Nephron progenitor cell (in vitro differentiated cells): ENCODE measurements at places on chromosomes 5 and 9.

- DNase-seq: no peak
Measured at GRCh38 chr5:74541381-74541781, 99.1 kb downstream of the ENC1 start.

- DNase-seq: no peak
Measured at GRCh38 chr5:58231041-58231440, 228.8 kb downstream of the PLK2 start.

DNA sequence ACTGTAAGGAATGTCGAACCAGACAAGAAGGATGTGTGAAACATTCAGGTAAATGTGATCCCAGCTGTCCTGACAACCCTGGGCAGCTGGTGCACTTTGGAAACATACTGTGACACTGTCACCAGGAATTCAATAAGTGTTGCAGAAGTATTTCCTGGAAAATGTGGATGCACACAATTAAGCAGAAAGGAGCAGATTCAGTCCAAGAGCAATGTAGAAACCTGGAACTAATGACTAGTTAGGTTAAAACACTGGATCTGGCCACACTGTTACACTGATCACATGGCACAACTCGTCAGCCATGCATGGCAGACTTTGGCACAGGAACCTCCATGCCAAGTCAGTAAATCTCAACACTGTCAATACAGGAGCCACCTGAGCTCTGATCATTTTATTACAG, 109.0 kb downstream of the FAM174A start:
- no peak for DNase-seq

DNA sequence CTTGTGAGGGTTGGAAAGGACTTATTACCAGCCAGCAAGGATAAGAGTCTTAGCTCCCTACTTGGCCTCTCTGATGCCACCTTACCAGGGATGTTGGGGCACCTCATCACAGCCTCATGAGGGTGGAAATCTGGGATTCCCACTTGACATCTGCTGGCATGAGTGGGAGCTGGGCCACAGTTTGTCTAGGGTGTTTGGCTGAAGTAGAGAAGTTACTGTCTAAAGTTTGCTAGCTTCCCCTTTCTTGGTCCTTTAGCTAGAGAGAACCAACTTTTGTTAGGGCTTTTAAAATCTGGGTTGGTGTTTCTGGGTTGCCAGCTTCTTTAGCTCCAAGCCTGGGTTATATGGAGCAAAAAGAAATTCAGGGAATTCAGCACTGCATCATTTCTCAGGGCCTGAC, 57.5 kb upstream of the GNA14 start:
- DNase-seq: no peak

DNA sequence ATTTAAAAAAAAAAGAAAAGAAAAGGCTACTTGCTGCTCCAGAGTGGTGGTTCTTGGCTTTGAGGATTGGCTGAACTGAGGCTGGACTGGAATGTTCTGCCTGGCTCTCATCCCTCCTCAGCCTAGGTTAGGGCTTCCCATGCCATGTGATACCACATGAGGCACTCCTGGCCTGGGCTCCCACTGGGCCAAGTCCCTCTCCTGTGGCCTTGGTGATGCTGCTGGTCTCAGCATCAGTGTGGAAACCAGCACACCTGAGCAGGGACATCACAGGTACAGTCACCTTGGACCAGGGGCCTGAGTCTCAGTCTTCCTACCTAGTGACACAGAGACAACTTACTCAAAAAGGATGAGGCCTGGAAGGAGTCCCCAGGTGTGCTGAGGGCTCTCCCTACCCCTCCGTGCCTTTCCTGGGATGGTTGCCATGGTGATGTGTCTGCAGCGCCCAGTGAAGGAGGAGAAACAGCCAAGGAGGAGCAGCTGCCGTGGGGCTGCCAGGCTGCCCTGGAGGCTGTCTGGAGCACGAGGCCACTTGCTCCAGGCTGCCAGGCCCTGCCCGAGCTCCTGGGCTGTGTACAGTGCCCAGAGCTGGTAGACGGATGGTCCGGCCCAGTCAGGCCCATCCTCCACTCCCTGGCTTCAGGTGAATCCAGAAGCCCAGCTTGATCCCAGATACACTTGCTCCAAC, 71.0 kb downstream of the WNK2 start:
- no peak for DNase-seq

- no peak for DNase-seq
Measured at GRCh38 chr5:11683666-11684065, 220.6 kb downstream of the CTNND2 start.

- peak; percentile 37 for DNase-seq
Measured at GRCh38 chr9:87701931-87702421, 23.9 kb upstream of the CTSL start.

DNA sequence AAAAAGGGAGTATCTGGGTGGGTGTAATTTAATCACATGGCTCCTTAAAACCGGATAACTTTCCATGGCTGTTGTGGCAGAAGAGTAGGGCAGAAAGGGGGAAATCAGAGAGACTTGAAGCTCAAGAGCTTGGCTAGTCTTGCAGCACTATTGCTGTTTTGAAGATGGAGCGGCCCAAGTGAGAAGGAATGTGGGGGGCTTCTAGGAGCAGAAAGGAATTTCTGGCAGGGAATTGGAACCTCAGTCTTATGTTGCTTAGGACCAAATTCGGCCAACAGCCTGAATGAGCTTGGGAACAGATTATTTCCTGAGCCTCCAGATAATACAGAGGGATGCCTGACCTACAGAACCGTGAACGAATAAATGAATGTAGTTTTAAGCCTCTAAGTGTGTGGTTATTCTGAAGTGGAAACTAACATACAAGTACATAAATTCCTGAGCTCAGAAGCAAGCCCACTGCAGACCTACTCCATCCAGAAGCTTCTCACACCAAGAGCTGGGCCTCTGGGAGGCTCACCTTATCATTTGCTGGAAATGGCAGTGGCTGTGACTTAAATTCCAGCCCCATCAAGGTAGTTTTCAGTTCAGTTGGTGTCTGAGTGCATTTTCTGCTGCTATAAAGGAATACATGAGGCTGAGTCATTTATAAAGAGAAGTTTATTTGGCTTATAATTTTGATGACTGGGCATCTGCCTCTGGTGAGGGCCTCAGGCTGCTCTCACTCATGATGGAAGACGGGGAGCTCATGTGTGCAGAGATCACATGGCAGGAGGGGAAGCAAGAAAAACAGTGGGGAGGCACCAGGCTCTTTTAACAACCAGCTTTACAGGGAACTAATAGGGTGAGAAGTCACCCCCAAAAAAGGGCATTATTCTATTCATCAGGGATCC, 15.3 kb upstream of the TMEM174 start:
- no peak for DNase-seq

DNA sequence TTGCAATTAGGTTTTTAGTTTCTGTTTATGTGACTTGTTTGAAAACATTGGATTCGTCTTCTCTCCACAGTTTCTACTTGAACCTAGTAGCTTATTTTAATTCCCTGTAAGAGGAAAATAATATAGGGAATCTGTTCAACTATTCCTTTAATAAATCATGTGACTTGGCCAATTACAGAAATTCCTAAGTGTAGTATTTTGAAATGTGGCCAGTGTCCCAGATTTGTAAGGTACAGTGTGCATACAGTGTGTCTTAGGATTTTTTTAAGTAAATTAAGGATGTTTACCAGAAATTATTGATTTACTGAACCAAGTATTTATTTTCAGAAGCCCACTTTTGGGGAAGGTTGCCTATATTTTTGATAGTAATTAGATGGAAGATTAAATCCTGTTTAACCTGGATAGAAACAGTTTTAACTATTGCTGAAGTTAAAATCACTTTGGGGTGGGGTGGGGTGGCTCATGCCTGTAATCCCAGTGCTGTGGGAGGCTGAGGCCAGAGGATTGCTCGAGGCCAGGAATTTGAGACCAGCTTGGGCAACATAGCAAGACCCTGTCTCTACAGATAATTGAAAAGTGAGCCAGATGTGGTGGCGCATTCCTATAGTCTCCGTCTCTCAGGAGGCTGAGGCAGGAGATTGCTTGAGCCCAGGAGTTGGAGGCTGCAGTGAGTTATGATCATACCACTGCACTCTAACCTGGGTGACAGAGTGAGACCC, 36.9 kb downstream of the G3BP1 start:
- no peak for DNase-seq

GRCh38 chr9:96418920-96419690, 935 bp upstream of the ZNF367 start:
- DNase-seq: peak; percentile 70

- peak; percentile 16 for DNase-seq
Measured at GRCh38 chr5:91225848-91226686, 157.1 kb downstream of the ARRDC3 start.

- DNase-seq: no peak
Measured at GRCh38 chr5:179311581-179311980, 33.7 kb downstream of the ADAMTS2 start.

GRCh38 chr9:82991671-82992070, 71.3 kb downstream of the RASEF start:
- no peak for DNase-seq

- peak; percentile 81 for DNase-seq
Measured at GRCh38 chr9:33025572-33026342, 684 bp downstream of the DNAJA1 start.

DNA sequence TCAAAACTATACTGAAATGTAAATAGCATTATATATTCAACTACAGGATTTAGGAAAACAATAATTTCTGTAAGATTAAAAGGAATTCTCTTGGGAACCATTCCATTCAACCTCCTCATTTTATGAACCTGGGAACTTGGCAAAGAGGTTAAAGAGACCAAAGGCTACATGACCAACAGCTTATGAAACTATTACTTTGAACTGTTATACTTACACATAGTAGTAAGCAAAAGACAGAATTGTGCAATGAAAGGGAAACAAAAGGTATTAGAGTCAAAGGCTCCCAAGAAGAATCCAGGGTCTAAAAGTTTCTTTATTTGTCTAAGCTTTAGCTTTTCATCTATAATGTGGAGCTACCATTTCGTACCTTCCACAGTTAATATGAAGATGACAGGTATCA, 7.2 kb downstream of the C9orf72 start:
- DNase-seq: no peak

- no peak for DNase-seq
Measured at GRCh38 chr5:142660731-142661130, 25.2 kb downstream of the FGF1 start.

- no peak for DNase-seq
Measured at GRCh38 chr9:100419166-100419565, 7.8 kb upstream of the MSANTD3 start.

- no peak for DNase-seq
Measured at GRCh38 chr9:2419347-2419746, 202.2 kb upstream of the VLDLR start.

DNA sequence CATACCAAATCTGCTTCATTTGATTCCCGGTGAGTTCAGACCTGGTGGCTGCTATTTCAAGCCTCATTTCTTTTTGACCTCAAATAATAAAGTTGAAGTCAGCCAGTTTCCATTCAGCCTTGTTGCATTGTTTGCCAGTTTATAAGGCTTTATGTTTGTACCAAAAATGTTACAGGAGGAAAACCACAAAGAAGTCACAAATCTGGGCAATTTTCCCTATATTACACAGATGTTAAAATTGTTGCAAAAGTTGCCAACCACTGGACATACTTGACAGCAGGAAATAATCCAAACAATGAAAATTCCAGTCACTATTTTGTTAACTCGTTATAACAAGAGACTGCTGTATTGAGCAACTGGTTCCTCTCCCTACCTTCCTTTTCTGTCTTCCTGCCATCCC, 1325.0 kb upstream of the DMAC1 start:
- no peak for DNase-seq

DNA sequence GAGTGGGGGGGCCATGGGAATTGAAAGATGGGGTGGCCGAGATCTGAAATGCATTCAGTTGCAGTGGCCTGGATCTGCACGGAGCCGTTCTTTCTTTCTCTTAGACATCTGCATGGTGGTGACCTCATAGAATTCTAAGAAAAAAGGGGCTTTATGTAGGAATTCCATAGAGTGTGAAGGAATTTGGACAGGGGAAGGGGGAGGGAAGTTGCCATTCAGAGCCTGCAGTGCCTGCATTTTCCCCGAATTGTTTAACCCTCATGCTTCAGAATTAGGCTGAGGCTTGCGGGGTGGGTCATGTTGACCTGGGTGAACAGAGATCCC, 4.9 kb downstream of the NEK6 start:
- DNase-seq: no peak

- DNase-seq: peak; percentile 4
Measured at GRCh38 chr9:104682642-104683041, 11.7 kb upstream of the OR13D1 start.

- DNase-seq: no peak
Measured at GRCh38 chr9:110077925-110078324, 130.0 kb downstream of the C9orf152 start.

- DNase-seq: no peak
Measured at GRCh38 chr5:77867194-77867691, 91.1 kb upstream of the TBCA start.

GRCh38 chr5:177389241-177390169, 5.3 kb downstream of the SLC34A1 start:
- no peak for DNase-seq

DNA sequence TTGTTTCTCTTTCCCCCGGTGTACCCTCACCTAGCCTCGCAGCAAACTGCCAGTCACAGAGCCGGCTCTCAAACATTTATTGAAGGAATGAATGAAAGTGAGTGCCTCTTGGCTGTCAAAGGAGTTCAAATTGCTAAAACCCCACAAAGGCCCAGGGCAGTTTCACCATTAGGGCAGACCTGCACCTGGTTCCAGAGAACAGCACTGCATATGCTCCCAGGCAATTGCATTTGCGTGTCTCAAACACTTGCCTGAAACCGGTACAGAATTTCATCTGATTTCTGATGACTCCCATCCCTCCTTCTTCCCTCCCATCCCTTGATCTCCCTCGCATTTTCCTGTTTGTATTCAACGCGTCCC, 165.6 kb upstream of the ZNF462 start:
- DNase-seq: no peak
